HEK293T (cell line): ENCODE measurements at places on chromosomes 7 and 10.

DNA sequence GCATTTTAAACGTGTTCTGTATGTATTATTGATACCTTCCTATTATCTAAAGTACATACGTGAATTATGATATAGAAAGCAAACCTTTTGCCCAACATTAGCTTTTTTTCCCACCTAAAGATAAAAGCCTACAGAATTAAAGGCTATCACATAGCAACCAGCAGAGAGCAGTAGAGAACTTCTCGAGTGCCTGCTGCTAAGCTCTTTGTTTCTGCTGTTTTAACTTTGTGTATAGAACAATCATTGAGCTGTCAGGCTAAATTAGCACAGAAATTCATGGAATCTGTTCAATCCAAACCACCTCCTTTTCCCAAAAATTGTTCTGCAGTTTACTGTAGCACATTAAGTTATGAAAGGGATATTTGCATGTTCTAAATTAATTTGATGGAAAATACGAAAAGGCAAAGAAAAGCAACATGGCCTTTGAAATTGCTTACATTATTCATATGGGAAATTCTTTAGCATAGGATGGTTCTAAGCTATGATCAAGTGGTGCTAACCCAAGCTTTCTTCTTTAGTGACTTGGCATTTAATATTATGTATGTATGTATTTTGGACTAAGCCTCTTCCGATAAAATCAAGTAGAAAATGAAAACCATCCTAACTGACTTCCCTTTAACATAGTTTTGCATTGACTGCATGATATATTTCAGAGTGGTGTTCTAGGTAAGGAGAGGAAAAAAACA lies 1288.5 kb downstream of the GATA3 start:
- peak; percentile 35 for DNase-seq

GRCh38 chr10:86295351-86295750 lies 71.2 kb downstream of the GRID1 start:
- DNase-seq, result no peak

DNA sequence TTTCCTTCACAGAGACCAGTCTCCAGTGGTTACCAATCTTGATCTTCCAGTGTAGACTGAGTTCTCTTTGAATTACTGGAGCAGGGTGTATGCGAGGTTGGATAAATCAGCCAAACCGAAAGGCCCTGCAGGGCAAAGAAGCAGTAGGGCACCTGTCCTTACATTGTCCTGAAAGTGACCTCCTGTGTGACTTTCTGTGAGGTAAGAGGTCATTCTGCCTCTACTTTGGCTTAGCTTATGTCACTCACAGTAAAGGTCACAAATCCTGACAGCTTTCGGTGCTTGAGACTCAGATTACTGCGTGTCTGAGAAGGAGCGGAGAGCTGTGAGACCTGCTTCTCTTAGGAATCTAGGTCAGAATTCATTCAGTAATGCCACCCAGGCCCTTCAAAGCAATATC lies 252.7 kb upstream of the ETV1 start:
- no peak for DNase-seq

- peak; percentile 20 for DNase-seq
These were observed 34.6 kb upstream of the SLC35G1 start for GRCh38 chr10:93859049-93859655.

DNA sequence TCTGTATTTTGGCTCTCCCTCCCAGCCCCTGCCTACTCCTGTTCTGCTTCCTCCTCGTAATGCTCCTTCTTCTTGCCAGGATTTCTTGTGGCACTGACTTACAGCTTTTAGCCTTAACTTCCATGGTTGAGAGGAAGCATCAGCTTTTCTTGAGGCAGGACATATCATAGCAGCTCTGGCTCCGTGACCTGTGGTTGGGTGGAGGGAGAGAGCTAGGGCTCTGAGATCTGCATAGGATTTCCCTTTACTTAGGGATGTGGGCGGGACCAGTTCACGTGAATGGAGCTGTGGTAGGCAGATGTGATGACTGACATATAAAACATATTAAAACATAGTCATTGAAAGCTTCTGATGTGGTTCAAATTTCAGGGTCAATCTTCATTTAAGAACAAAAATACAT lies 10.6 kb upstream of the RAB11FIP2 start:
- no peak for DNase-seq

GRCh38 chr7:132154695-132155471 lies 421.4 kb downstream of the PLXNA4 start:
- DNase-seq, result no peak

GRCh38 chr10:77840636-77841035 lies 85.9 kb downstream of the DLG5 start:
- DNase-seq, result no peak

GRCh38 chr10:72337039-72337629 lies 17.6 kb downstream of the DNAJB12 start:
- DNase-seq, result peak; percentile 73

DNA sequence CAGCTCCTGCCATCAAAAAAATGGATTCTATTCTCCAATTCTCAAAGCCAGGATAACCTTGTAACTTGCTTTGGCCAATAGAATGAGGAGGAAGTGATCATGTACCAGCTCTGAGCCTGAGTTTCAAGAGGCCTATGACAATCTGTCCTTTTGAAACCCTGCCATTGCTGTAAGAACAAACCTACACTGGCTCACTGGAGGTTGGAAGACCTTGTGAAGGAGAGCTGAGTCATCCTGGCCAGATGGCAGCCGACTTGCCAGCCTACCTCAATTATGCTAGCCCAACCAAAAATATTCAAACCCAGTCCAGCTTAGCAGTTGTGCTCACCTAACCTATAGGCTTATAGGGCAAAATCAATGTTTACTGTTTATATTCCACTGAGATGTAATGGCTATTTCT lies 93.0 kb downstream of the HGF start:
- no peak for DNase-seq

- DNase-seq, result peak; percentile 98
These were observed at the start of gene AP1S1 for GRCh38 chr7:101153969-101154692. AP1S1 (plus strand) TSS chr7:101154476; CDS start chr7:101154515, 39 bp downstream.

DNA sequence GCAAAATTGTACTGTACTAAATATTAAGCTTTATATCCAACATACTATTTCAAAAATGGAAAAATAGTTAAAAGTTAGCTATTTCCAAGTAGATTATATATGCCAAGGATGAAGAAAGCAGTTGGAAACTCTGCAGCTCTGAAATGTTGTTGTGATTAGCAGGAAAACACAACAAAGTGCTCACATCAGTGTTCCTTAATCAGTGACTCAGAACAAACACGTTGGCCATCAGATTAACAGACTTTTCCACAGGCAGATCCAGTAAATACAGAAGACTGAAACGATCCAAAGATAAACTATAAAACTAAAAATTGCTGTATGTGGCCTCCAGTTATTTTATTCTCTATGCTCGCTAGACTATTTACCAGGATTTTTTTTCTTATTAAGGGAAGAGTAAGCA lies 99.6 kb upstream of the SEMA3D start:
- no peak for DNase-seq

GRCh38 chr7:19336836-19337383 lies 191.7 kb upstream of the FERD3L start:
- peak; percentile 5 for DNase-seq

DNA sequence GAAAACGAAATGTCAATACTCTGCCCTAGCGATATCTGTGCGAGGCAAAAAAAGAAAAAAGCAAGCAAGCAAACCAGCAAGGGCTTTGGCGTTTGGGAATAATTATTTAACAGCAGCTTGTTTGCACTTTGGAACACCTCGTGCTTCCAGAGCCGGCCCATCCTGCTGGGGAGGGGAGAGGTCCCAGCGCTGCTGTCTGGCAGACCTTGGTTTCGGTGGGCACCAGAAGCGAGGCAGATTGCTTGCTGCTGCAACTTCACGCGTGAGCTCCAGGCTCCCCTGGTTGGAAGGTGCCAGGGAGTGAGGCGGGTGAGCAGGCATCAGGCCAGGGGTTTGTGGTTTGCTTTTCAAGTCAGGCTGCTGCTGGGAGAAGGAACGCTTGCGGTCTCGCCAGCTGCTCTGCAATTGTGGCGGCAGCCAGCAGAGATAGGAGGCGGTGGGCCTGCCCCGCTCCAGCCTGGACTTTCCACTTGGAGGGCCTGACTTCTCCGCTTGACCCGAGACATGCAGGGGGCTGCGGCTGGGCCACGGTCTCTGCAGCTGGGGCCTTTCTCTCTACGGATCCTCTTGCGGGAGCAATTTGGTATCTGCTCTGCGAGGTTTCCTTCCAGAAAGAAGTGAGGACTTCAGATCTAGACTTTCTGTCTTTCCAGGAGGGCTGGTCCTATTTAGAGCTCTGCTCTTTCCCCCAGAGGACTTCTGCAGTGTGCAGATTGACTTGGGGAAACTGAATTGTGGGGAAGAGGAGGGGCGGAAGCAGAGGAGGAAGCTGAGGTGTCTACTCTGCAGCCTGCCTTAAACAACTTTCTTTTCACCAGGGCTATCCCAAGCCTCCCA lies 131.4 kb downstream of the PRPF18 start:
- DNase-seq, result no peak

GRCh38 chr7:142024547-142024946 lies 28.9 kb downstream of the MGAM start:
- no peak for DNase-seq

DNA sequence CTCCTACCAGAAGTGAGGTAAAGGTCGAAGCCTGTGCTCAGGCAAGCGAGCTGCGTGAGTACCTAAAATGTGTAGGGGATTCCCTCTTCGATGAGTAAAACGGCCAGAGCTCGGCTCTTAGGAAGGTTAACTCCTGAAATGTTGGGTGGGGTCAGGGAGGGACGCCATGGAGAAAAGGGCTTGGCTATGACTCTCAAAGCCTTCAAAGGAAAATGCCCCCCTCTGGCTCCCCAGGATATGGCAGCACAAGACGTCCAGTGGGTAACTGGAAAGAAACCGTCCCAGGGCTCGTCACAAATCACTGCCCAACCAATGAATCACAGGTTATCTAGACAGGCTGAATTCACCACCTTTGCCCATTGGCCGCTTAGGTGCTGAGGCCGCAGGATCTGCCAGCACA lies 58.0 kb downstream of the CALML3 start:
- DNase-seq, result no peak

DNA sequence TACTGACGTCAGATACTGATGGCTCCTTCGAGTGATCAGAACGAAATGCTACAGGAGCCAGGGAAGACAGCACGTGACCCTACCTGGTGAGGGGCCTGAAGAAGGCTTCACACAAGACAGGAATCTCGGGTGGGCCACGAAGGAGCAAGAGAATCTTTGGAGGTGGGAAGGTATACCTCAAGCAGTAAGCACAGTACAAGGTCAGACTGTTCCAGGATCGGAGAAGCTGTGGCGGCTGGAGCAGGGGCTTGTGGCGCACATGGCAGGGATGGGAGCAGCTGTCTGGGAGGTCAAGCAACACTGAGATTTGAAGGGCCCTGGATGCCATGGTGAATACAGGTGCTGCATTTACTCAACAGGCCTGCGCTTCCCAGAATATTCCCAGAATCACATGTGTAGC lies 45.4 kb downstream of the C10orf143 start:
- no peak for DNase-seq

DNA sequence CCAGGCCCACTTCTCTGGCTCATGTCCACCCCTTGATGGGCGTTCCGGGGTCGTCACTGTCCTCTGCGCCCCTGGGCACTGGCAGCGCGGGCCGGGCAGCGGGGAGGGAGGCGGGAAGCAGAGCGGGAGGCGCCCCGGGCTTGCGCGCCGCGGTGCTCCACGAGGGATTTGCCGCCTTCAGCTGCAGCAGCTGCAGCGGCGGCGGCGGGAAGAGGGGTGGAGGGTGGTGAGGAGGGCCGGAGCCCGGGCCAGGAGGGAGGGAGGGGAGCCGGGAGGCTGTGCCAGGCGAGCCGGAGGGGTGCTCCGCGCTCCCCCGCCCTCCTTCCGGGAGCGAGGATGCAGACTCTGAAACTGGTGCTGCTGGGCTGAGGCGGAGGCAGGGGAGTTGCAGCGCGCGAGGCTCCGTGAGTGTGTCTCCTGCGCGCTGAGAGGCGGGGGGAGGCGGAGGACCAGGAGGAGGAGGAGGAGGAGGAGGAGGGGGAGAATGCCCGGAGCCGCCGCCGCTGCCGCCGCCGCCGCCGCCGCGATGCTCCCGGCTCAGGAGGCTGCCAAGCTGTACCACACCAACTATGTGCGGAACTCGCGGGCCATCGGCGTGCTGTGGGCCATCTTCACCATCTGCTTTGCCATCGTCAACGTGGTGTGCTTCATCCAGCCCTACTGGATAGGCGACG lies at the start of gene LHFPL3:
TSS of gene LHFPL3 (plus strand) at position 308 of the 674 bp plus-strand sequence.
- DNase-seq, result no peak

DNA sequence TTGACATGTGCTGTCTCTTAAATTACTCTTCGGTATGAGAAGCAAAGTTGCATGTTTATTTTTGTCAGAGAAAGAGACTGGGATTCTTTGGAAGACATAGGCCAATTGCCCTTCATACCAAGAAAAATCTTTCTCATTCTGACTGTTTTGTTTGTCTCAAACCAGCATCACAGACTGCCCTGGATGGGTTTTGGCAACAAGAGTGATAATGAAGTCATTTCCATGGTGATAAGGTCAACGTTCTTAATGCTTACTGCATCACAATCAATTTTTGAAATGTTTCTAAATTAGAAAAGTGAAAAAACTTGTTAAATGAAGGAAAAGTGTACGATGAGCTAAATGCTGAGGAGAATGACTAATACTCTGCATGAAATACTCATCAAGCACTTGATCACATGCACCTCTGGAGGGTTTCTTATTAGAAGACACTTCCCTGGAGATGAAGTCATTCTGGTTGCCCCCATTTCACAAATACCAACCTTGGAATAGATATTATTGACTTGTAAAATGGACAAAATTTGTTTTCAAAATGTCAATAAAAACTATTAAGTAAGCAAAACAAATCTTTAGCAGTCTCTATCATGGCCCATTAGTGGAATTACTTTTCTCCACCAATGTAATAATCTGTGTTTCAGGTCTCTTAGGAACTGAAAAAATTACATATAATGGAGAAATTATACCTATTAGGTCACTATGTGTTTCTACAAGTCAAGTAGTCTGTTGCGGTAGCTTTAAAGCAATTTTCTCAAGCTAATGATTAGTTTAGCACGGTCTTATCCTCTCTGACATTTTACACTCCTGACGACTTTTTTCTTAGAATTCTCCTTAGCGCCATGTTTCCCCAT lies 19.9 kb upstream of the SEC61G start:
- no peak for DNase-seq

GRCh38 chr10:47336387-47337134 lies 11.6 kb upstream of the RBP3 start:
- DNase-seq, result no peak
